ENCODE measurements at places on chromosomes 7 and 10.

DNA sequence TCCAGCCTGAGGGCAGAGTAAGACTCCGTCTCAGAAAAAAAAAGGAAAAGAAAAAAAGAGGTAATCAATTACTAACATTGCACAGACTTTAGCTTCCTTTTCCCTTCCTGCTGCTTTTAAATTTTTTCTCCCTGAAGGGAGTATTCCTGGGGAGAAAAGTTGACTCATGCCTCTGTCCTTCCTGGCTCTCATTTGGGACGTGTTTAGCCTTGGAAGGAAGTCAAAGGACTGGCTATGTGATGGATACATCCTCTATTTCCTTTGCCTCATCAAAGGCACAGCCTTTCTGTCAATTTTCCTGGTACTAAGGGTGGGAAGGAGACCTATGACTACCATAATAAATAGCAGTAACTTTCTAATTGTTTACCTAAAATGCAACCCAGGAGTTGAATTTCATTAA is 77.6 kb downstream of the ITGA8 start:
- DNase-seq = no peak

- DNase-seq = no peak
These were observed 13.4 kb upstream of the CARD11 start for GRCh38 chr7:3057066-3057420.

- DNase-seq = no peak
These were observed 27.1 kb downstream of the FOXK1 start for GRCh38 chr7:4709187-4709586.

DNA sequence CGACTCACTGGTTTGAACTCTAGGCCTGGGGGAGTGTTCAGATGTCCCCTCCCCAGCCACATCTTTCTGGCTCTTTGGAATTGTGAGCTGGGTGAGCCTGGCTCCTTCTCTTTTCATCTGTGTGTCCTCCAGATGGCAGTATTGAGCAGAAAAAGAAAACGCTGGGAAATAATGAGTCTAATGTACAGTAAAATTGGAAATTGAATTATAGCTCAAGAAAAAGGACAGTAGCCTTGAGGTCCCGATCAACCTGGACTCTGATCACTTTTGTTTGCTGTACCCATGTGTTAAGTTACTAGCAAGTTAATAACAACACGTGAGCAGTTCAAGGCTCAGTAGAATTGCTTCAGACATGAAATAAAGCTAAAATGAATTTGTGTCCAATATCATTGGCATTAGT is 77.9 kb downstream of the SNX10 start:
- peak; percentile 79 for DNase-seq

- no peak for DNase-seq
These were observed 2.9 kb downstream of the RAMP3 start for GRCh38 chr7:45160417-45160881.

All from SW480 (cell line).